A549 treated with CORT108297 at 1 μM for 4 hours (cell line): ENCODE measurements at places on chromosomes 16 and 17. TPM values are rescaled to one million over a fixed set of nuclear protein-coding genes. Genes with fewer than 3 reads are reported as not detected.

SLC39A11 gene
- 15.2 to 16.3 TPM (median 15.6 TPM) in 5 replicates for total RNA-seq

TBC1D26 gene
- total RNA-seq, result 0.02 TPM in 1 of 5 replicates, not detected in the others

CTRB2 gene
- 0.12 TPM in 1 of 5 replicates, not detected in the others for total RNA-seq

YPEL2 gene
- 1.6 to 3.9 TPM (median 2.9 TPM) in 5 replicates for total RNA-seq

OR1F1 gene
- total RNA-seq, result 0.24 to 0.60 TPM (median 0.40 TPM) in 5 replicates

SLC13A5 gene
- total RNA-seq, result 0.10 to 0.37 TPM (median 0.16 TPM) in 5 replicates

CTF1 gene
- 0.09 to 0.18 TPM (median 0.13 TPM) in 5 replicates for total RNA-seq

CCDC144A gene
- total RNA-seq, result 0.98 to 1.8 TPM (median 1.6 TPM) in 5 replicates

FBXO39 gene
- not detected in 5 replicates for total RNA-seq

PLD6 gene
- 5.5 to 7.9 TPM (median 7.3 TPM) in 5 replicates for total RNA-seq

HCFC1R1 gene
- total RNA-seq, result 204 to 258 TPM (median 252 TPM) in 5 replicates

CLEC19A gene
- total RNA-seq, result 0.07 to 0.18 TPM (median 0.08 TPM) in 4 of 5 replicates, not detected in the other

FBXW10 gene
- 0.92 to 1.7 TPM (median 1.3 TPM) in 5 replicates for total RNA-seq

ITGAX gene
- total RNA-seq, result 1.1 to 1.9 TPM (median 1.7 TPM) in 5 replicates

SDR42E2 gene
- total RNA-seq, result not detected in 5 replicates

KRTAP17-1 gene
- total RNA-seq, result not detected in 5 replicates

CCR7 gene
- 0.51 to 1.1 TPM (median 1.0 TPM) in 5 replicates for total RNA-seq

CD79B gene
- total RNA-seq, result 0.10 TPM in 1 of 5 replicates, not detected in the others

CES5A gene
- total RNA-seq, result not detected in 5 replicates

SOCS1 gene
- 0.76 to 2.6 TPM (median 1.9 TPM) in 5 replicates for total RNA-seq

AIPL1 gene
- total RNA-seq, result not detected in 5 replicates

MT1H gene
- not detected in 5 replicates for total RNA-seq

SDR42E1 gene
- total RNA-seq, result 0.84 to 2.0 TPM (median 1.2 TPM) in 5 replicates

CTRL gene
- 1.2 to 2.7 TPM (median 1.6 TPM) in 5 replicates for total RNA-seq

CCDC154 gene
- 0.11 to 0.51 TPM (median 0.46 TPM) in 4 of 5 replicates, not detected in the other for total RNA-seq

PRM3 gene
- not detected in 5 replicates for total RNA-seq

CD19 gene
- not detected in 5 replicates for total RNA-seq

LCAT gene
- total RNA-seq, result 6.5 to 12.5 TPM (median 11.5 TPM) in 5 replicates

DNASE1 gene
- 2.8 to 5.7 TPM (median 4.2 TPM) in 5 replicates for total RNA-seq

NPIPA5 gene
- 0.29 to 4.3 TPM (median 0.54 TPM) in 5 replicates for total RNA-seq

TMC6 gene
- 7.4 to 13.1 TPM (median 12.0 TPM) in 5 replicates for total RNA-seq

SPNS1 gene
- 51.4 to 83.2 TPM (median 79.1 TPM) in 5 replicates for total RNA-seq

PRAC2 gene
- total RNA-seq, result not detected in 5 replicates

CACNG1 gene
- total RNA-seq, result 0.08 to 0.25 TPM (median 0.14 TPM) in 4 of 5 replicates, not detected in the other

ZSCAN10 gene
- 0.03 to 0.05 TPM in 2 of 5 replicates, not detected in the others for total RNA-seq

TNFRSF17 gene
- total RNA-seq, result not detected in 5 replicates

CLDN7 gene
- total RNA-seq, result 0.84 to 1.2 TPM (median 0.97 TPM) in 5 replicates

IGSF6 gene
- total RNA-seq, result not detected in 5 replicates

CDC6 gene
- total RNA-seq, result 50.1 to 58.7 TPM (median 53.6 TPM) in 5 replicates

PRM2 gene
- not detected in 5 replicates for total RNA-seq

OR4D1 gene
- total RNA-seq, result 0.02 TPM in 1 of 5 replicates, not detected in the others

PHKB gene
- 27.5 to 31.8 TPM (median 29.2 TPM) in 5 replicates for total RNA-seq

ARHGDIG gene
- total RNA-seq, result 2.4 to 3.5 TPM (median 3.3 TPM) in 5 replicates

SLC16A11 gene
- total RNA-seq, result not detected in 5 replicates

MFSD6L gene
- not detected in 5 replicates for total RNA-seq

SCIMP gene
- total RNA-seq, result not detected in 5 replicates

HOXB8 gene
- total RNA-seq, result 6.4 to 9.9 TPM (median 9.2 TPM) in 5 replicates

ACSM5 gene
- total RNA-seq, result 0.03 TPM in 1 of 5 replicates, not detected in the others

ABCC12 gene
- 0.05 to 0.16 TPM (median 0.12 TPM) in 4 of 5 replicates, not detected in the other for total RNA-seq

NGFR gene
- 0.32 to 0.82 TPM (median 0.78 TPM) in 5 replicates for total RNA-seq

PPP1R1B gene
- total RNA-seq, result 0.09 TPM in 1 of 5 replicates, not detected in the others
